ENCODE measurements at places on chromosomes 2 and 18. TPM values are rescaled to one million over a fixed set of nuclear protein-coding genes. Genes with fewer than 3 reads are reported as not detected.

- ATAC-seq, result no peak
These were observed 40.3 kb downstream of the KCNS3 start for GRCh38 chr2:17918789-17919188.

DNA sequence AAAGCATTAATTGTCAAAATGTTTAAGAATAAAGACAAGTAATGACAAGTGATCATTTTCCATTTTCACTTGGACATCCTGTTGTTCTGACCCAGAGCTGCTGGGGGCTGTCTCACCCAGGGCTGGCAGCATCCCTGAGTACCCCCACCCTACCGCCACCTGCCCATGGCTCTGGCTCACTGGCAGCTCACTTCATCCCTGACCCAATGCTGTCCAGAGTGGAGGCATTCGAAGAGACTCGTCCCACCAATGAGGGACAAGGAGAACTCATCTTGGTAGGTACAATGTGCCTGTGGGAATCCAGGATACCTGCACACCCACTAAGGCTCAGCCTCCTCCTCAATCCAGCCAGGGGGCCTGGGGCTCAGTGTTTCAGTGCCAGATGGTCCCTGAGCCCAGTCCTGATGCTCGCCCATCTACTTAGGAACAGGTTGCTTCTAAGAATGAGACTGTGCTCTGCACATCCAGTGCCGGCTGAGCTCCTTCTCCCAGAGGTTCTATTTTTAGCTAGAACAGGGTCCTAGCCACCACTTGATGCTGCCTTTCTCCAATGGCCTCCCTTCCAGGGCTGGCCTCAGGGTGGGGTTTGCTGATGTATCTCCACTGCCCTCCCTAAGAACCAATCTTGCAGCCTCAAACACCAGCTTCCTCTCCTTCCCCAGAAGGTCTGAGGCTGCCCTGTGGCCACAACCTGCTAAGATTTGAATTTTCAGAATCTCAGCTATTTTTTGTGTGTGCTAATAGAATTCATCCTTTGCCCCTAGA lies 53.7 kb downstream of the ADD2 start:
- no peak for ATAC-seq

DNA sequence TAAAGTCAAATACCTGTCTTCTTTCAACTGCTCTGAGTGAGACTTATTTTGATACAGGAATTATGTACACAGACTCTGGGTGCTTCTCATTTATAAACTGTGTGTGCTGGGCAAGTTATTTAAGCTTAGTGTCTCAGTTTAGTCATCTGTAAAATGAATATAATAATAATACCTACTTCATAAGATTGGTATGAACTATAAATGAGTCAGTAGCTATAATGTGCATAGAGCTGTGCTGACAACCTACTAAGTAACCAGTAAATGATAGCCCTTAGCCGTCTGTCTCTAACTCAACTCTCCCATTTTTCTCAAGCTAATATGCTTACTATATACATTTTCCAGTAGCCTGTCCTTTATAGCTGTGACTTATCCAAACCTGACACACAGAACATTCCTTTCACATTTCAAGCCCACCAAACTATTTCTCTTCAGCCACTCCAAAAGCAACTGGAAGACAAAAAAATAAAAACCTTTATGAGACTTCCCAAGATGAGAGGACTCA lies 319.8 kb downstream of the ETAA1 start:
- no peak for ATAC-seq

DNA sequence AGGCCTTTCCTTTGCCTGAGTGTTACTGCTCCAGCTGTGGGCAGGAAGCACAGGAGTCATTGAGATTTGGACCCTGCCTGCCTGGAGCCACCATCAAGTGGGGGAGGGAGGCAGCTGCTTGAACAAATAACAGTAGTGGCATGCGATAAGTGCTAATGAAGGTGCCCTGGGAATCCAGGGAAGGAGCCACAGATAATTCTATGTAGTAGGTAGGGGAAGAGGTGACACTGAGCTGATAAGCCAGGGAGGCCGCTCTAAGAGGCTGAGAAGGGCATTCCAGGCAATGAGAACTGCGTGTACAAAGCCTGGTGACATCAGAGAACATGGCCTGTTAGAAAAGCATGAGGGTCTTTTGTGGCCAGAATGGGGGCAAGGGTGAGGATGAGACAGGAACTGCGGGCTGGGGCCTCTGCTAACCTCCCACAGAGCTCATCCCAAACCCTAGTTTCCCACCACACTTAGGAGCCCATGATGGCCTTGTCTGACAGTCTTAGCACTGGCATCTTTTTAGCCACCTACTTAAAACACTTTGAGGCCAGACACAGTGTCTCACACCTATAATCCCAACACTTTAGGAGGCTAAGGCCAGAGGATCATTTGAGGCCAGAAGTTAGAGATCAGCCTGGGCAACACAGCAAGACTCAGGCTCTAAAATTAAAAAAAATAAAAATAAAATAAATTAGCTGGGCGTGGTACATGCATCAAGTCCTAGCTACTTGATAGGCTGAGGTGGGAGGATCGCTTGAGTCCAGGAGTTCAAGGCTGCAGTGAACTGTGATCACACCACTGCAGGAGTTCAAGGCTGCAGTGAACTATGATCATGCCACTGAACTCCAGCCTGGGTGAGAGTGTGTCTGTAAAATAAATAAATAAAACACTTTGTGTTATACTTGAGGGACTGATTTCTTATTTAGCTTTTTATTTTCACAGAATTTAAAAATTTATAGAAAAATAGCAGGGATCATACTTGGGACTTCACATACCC lies 58.9 kb downstream of the TET3 start:
- no peak for ATAC-seq

- ATAC-seq, result no peak
These were observed 239.1 kb downstream of the ICOS start for GRCh38 chr2:204175552-204176271.

DNA sequence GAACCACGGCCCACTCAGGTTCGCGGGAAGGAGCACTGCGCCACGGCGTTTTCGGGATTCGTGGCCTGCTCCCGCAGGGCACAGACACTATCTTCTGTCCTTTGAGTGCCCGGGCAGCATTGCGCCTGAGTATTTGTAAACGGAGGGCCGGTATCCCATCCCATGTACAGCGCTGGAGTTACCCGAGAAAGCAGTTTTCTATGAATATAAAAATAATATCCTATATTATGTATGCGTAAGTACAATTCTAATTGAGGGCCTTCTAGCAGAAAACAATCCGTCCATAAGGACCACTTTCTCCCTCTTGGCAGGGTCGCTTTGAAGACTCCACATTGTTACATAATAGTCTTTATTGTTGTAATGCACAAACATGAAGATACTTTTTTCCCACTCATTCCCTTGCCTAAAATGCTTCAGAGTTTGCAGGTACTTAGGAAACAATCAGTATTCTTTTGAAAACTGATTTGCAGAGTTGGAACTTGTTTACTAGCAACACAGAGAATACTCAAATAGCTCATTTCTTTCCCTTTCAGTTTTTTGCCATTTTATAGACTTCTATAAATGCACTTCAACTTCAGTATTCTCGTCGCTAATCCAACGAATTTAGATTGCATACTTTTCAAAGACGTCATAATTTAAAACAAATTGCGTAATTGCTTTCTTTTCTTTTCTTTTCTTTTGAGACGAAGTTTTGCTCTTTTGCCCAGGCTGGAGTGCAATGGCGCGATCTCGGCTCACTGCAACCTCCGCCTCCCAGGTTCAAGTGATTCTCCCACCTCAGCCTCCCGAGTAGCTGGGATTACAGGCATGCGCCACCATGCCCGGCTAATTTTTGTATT lies 1.0 kb upstream of the REV1 start:
- ATAC-seq, result no peak

DNA sequence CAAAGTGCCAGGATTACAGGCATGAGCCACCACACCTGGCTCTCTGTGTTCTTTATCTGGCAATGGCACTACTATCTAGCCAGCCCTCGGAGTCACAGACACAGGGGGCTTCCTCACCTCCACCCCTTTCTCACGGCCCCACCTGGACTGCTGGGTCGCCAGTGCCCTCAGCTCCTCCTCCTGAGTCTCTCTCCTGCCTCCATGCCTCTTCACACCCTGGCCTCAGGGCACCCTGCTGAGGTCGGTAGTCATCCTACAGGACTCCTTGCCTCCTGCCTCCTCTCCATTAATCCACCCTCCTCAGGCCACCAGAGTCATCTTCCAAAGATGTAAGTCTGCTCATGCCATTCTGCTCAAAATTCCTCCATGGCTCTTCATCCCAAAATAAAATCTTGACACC lies 8.6 kb upstream of the ASPRV1 start:
- no peak for ATAC-seq

DNA sequence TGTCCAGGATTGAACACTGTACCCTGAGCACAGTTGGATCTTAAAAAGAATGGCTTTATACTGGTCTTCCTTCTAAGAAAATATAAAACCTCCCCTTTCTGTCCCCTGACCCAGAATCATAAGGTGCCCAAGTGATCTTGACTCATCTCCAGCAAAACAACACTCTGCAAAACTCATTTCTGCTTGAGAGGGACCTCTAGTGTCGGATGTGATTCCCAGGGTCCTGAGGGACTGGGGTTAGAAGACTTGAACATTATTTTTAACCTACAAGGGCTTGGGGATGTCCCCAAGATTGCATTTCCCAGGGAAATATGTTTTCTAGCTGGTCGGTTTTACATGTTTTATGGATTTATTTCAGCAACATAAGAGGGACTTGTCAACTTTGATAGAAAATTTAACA lies 1318.5 kb upstream of the CELF4 start:
- no peak for ATAC-seq

GRCh38 chr2:199366406-199366805 lies 91.3 kb downstream of the SATB2 start:
- no peak for ATAC-seq

Gene SOWAHC
- 46.2 TPM for total RNA-seq

Gene TCF7L1
- 4.5 TPM for total RNA-seq

Gene SERPINB12
- total RNA-seq, result 0.60 TPM

Gene UCN
- 0.56 TPM for total RNA-seq

Gene ANKRD62
- total RNA-seq, result 0.48 TPM

All from esophagus mucosa (tissue), 1 donor.